Kidney (tissue), 22 donors: ENCODE measurements at places on chromosomes 4 and X. TPM values are rescaled to one million over a fixed set of nuclear protein-coding genes. Genes with fewer than 3 reads are reported as not detected.

Gene ALB
- total RNA-seq: 0.19 TPM

Gene GIMD1
- not detected for total RNA-seq

Gene TMPRSS11A
- not detected for total RNA-seq

Gene LRCH2
- total RNA-seq: 2.4 TPM

Gene SLC25A31
- total RNA-seq: not detected

Gene AFF2
- total RNA-seq: 5.7 TPM

Gene MAGEA2B
- total RNA-seq: not detected

Gene GABRQ
- total RNA-seq: 0.03 TPM

- DNase-seq: no peak
These were observed 7.3 kb upstream of the TMEM185A start for GRCh38 chrX:149638860-149639259.

GRCh38 chr4:10045481-10045880, 24.2 kb upstream of the SLC2A9 start:
- no peak for DNase-seq

DNA sequence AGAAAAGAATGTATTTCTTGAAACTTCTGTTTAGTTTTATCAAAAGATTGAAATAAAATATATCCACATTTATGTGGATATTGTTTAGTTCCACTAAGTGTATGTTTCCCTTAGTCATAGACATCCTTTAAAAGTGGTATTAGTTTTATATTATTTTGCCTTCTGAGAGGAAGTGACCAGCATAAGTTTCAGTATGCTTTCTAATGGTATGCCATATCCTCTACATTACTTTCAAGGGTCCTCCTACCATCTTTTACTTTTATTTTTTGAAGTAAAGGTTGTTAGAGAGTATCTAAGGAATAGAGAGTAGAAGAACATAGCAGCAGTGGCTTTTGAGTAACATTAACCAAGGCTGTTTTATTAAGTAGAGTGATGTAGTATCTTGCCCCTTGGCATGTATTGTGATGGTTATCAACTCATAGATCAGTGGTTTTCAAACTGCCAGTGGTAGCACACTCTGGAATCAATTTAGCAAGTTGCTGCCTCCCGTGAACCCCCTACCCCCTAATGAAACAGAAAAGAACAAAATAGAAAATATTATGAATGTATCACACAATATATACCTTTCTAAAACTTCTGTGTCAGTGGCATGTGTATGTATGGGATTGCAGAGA, 44.8 kb downstream of the RBPJ start:
- no peak for DNase-seq

GRCh38 chrX:2608638-2609430, 82.3 kb upstream of the CD99 start:
- DNase-seq: peak; percentile 96

- no peak for DNase-seq
These were observed 40.1 kb downstream of the TET2 start for GRCh38 chr4:105186701-105187161.

DNA sequence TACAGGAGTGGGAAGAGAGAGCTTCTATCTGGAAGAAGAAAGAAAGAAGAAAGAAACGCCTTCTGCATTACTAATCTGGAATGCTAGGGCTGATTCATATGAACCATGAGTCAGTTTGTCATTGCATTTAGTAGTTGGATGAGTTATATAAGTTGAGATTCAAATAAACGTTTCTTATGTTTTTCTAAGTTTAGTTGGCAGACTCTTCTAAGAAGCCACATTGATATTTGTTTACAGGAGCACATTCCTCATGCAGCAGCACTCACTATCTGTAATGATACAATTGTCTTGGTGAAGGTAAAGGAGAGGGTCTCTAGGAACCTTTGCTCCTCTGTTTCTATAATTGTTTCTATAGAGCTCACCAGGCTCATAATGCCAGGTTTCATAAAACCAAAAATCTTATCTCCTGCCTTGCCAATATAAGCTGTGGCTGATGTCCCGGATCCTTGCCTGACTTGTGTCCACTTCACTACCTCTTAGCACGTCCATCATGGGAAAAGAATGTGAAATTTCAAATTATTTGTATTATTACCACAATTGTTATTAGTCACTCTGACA, 39.5 kb downstream of the HOPX start:
- DNase-seq: no peak

DNA sequence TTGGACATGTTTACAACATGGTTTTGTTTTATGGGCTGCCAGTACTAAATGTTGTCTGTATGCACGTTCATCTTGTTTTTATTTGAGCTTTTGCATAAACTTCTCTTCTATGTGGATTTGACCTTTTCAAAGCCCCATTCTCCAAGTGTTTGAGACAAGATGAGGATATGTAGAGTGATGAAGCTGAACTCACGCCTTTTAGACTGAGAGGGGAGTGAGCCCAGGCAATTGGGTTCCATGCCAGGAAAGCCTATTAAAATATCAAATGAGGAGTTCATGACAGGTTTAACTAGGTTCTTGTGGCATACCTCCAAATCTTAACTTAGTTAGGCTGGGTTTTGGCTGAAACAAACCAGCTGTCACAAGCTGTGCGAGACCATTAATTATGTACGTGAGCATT, 170.4 kb upstream of the LDB2 start:
- DNase-seq: peak; percentile 32

- peak; percentile 32 for DNase-seq
These were observed 117.3 kb downstream of the CPZ start for GRCh38 chr4:8709729-8710360.

DNA sequence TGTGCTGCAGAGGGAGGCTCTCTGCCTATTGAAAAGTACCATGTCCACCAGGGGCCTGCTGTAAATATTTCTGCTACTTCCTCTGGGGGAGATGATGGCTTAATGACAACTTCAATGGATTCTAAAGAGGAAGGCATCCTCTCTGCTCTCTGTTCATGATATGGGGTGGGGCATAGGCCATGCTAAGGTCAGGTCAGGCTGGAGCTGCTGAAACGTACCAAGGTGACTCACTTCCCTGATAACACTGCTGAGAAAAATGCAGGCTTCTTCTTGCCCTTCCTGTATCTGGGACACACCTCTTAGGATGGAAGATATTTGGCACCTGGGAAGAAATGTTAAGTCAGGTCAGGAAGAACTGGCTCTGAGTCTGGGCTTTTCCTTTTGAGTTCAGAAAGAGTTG, 31.5 kb downstream of the HS3ST1 start:
- DNase-seq: no peak

GRCh38 chrX:15217161-15217560, 52.7 kb downstream of the ASB9 start:
- no peak for DNase-seq

DNA sequence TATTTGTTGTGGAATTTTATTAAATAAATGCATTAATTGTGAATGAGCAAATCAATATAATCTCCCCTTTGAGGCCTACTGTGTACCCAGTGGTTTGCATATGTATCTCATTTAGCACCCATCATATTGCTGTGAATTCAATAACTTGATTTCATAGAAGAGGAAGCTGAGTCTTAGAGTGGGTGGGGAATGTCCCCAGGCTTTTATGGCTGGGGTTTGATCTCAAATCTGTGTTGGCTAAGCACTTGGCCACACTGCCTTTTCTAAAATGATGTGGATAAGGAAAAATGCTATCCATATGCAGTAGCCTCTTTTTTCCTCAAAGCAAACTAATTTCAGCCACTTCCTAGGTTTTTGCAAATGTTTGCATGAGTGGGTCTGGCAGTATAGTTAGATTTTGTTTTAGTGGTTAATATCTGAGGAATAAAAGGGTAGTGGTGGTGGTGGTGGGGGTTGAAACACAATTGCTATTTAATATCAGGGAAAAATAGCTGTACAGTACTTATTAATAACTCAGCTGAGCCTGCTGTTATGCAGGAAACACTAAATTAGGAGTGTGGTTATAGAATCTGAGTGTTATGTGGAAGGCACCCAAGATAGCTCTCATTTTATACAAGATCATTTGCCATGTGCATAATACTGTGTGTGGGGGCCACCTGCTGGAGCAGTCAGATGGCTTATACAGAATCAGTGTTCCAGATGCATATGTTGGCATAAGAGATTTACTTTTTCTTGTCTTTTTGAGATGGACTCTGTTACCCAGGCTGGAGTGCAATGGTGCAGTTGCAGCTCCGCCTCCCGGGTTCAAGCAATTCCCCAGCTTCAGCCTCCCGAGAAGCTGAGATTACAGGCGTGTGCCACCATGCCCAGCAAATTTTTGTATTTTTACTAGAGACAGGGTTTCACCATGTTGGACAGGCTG, 108.0 kb downstream of the TMEM131L start:
- peak; percentile 70 for DNase-seq

GRCh38 chr4:80948141-80948540, 82.4 kb upstream of the BMP3 start:
- DNase-seq: no peak

- no peak for DNase-seq
These were observed 18.4 kb downstream of the SNX25 start for GRCh38 chr4:185227713-185228278.

GRCh38 chrX:19190902-19191301, 68.6 kb upstream of the ADGRG2 start:
- no peak for DNase-seq

- no peak for DNase-seq
These were observed 77.5 kb downstream of the IL15 start for GRCh38 chr4:141713771-141714445.

DNA sequence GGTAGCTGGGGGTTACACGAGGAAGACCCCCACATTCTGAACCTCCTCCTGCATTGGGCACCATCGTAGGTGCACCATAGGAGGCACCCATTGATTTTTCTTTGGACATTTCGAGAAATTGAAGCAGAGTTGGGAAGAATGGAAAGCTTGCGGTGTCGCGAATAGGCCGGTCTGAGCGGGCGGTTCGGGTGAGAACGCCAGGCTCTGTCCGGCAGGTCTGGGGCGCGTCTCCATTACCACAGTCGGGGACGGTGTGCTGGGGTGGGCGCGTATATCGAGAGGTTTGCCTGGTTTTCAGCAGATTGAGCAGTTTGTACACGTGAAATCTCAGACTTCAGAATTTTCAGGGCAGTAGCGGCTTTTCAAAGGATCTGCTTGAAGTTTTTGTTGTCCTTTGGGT, 560 bp downstream of the PASD1 start:
- no peak for DNase-seq

- no peak for DNase-seq
These were observed 52.5 kb downstream of the PPARGC1A start for GRCh38 chr4:23837371-23837770.

DNA sequence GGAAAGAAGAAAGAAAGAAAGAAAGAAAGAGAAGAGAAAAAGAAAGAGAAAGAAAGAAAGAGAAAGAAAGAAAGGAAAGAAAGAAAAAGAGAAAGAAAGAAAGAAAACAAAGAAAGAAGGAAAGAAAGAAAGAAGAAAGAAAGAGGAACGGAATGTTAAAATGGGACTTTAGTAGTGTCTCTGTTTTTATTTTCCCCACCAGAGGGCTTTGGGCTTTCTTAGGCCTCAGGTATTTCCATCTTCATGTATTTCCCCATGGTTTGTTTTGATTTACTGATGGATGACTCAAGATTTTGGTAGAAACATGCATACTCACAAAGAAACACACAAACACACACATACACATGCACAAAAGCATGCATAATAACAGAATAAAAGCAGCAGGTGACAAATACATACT, 181.2 kb downstream of the AFF2 start:
- DNase-seq: no peak

DNA sequence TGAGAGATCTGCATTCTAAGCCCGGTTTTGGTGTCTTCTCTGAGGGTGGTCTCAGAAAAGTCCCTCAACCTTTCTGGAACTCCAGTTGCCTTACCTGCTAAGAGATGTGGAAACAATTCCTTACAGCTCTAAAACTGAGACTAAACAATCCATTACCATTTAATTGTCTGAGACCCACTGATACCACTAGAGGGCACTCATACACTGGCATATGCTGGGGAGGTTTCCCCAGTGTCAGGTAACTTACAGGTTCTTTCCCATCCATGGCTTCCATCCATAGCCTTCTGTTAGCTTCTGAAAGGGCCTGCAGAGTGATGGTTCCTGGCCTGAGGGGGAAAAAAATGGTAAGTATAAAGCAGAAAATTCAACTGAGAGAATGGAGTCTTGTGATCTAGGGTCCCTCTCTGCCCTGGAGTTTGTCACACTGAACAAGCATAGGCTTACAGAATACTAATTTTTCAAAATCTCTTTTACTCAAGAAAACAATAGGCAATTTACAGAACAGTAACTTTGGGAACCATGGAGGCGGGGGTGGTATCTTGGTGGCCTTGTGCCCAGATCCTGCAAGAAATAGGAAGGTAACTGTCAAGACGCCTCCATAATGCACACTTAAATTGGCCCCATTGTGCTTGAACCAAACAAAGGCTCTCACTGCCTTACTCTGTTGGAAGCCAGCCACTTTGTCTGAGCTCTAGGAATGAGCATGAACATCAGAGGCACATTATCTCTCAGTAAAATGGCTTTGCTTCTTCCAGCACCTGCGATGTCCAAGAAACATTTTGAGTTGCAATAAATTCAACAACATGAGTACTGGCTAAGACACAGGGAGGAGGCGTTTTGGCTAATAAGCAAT, 236.1 kb downstream of the OPHN1 start:
- peak; percentile 75 for DNase-seq

- no peak for DNase-seq
These were observed 65.9 kb upstream of the OGT start for GRCh38 chrX:71466979-71467523.

GRCh38 chr4:130147641-130148040, 1051.7 kb downstream of the C4orf33 start:
- no peak for DNase-seq

DNA sequence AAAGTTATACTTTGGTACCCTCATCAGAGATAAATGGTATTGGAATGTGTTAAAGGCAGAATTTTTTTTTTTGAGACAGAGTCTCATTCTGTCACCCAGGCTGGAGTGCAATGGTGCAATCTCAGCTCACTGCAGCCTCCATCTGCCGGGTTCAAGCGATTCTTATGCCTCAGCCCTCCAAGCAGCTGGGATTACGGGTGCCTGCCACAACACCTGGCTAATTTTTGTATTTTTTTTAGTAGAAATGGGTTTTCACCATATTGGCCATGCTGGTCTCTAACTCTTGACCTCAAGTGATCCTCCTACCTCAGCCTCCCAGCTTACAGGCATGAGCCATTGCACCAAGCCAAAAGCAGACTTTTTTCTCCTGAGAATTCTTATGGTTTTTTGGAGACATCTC, 11.4 kb upstream of the RELL1 start:
- DNase-seq: no peak

- no peak for DNase-seq
These were observed 330.8 kb upstream of the DKK2 start for GRCh38 chr4:107366900-107367299.

- no peak for DNase-seq
These were observed 16.7 kb downstream of the IRF2 start for GRCh38 chr4:184457535-184458249.
